ENCODE measurements at places on chromosomes 7 and 10.

DNA sequence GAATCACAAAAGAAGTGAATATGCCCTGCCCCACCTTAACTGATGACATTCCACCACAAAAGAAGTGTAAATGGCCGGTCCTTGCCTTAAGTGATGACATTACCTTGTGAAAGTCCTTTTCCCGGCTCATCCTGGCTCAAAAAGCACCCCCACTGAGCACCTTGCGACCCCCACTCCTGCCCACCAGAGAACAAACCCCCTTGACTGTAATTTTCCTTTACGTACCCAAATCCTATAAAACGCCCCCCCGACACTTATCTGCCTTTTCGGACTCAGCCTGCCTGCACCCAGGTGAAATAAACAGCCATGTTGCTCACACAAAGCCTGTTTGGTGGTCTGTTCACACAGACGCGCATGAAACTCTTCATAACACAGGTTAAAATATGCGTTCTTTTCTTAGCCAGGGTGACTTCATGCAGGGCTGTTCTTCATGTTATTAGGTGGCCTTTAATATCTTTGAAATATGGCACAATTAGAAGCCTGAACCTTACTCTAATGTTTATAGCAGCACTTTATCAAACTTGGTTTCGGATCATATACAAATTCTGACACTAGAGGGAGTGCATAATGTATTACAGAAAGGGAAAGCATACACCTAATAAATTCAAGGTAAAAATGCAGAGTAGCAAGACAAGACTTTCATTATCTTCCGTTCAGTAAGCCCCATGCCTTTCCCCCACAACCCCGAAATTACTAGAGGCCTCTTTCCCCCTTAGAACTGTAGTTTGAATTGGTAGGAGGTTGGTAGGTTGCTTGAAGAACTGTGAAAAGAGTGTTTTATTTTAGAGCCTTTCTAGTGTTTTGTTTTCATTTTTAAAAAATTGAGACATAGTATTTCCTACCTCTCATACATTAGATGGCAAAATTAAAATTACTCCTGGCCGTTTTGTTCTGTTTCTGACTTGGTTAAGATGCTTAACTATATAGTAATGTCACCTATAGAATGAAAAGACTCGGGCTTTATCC, 117.9 kb downstream of the NPY start:
- no peak for DNase-seq

GRCh38 chr7:137142376-137142775, 201.2 kb downstream of the PTN start:
- no peak for DNase-seq

DNA sequence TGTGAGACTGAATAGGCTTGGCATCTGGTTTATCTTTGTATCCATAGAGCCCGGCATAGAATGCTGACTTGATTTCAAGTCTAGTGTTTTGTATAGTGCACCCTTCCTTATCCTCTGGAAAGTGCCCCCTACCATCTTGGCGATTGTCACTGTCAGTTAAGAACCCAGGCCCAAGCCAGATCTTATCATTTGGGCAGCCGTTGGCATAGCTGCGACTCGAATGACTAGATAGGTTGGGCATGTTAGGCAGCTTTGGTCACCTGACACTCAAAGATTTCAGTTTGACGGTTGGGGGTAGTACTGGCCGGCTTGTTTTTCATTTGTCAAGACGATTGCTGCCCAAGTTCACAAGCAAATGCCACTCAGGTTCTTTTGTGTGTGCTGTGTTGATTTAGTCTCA, 6.6 kb downstream of the NIPSNAP2 start:
- DNase-seq = no peak

- DNase-seq = no peak
Measured at GRCh38 chr7:80729591-80730320, 91.3 kb downstream of the CD36 start.

- DNase-seq = no peak
Measured at GRCh38 chr10:5945561-5946418, 31.6 kb downstream of the IL15RA start.

- DNase-seq = no peak
Measured at GRCh38 chr10:60878224-60878623, 65.8 kb downstream of the RHOBTB1 start.

DNA sequence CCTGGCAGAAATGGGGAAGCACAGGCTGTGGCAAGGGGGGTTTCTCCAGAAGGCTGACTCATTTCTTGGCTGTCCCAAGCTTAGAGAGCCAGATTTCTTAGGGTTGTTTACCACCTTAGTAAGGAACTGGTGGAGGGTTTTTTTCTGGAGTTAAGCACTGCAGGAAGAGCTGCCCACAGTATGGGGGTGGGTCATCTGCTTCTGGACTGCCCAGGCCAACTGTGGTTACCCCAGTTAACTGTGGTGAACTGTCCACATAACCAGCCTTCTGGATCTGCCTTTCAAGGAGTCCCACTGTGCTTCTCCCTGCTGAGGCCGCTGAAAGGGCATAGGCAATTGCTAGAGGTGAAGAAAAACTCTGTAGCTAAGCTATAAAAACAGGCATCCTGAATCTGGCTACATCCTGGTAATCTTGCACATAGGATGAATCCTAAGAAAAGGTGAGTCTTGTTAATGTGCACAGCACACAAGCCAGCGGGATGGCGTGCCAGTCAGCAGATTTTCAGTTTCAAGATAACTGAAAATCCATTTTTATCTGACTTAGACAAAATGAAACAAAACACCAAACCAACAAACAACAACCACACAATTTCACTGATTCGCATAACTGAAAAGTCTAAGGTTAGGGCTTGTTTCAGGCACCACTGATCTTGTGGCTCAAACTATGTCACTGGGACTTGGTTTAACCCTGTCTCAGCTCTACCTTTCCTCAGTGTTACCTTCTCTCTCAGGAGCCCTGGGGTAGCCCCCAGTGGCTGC, 21.6 kb upstream of the TSPAN33 start:
- no peak for DNase-seq

- DNase-seq = no peak
Measured at GRCh38 chr10:4372601-4373000, 453.4 kb upstream of the AKR1E2 start.

GRCh38 chr7:142299237-142299781, 41.5 kb upstream of the PRSS58 start:
- DNase-seq = no peak

DNA sequence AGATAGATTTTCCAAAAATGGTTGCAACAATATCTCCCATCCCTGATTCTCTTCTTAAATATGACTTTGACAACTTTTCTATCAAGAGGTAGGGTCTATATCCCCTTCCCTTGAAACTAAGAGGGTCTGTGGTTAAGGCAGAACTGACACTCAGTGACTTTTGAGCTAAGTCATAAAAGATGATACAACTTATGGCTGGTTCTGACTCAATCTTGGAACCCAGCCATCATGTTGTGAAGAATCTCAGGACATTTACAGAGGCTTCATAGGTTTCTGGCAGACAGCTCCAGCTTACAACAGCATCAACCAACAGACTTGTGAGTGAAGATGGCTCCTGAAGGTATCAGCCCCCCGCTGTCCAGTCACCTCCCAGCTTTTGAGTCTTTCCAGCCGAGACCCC, 203.5 kb downstream of the RNLS start:
- DNase-seq = no peak

- no peak for DNase-seq
Measured at GRCh38 chr10:46232084-46232483, 54.7 kb upstream of the ANTXRL start.

DNA sequence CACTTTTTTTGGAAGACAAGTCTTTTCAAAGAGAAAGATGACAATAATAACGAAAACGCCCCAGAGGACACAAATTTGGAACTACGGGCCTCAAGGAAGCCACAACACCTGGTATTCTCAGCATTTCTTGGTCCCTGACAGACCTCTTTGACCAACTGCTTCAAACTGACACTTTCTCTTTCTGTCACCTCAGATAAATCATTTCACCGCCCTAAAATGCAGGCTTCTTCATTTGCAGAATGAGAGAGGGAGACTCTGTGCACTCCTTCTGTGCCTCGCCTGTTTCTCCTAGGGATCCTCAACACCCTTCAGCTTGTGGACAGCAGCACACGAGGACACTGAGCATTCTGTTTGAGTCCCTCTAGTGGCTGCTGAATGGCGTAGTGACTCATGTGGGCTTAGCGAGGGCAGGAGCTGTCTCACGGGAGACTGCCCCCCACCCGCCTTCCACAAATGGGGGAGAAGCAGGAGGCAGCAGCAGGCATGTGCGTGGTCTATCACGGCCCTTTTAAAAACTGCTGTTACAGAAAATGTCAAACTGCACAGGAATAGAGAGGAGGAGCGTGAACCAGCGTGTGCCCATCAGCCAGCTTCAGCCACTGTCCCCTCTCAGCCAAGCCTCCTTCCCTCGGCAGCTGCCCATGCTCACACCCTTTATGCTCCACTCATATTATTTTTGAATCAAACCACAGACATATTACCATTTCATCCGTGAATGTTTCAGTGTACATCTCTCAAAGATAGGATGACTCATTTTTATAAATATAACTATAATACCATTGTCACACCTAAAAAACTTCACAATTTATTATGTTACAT, 41.4 kb downstream of the GSDME start:
- DNase-seq = no peak

GRCh38 chr7:71419546-71420337, 287.8 kb downstream of the GALNT17 start:
- DNase-seq = no peak

- DNase-seq = no peak
Measured at GRCh38 chr10:5314840-5315239, 49.9 kb upstream of the UCN3 start.

DNA sequence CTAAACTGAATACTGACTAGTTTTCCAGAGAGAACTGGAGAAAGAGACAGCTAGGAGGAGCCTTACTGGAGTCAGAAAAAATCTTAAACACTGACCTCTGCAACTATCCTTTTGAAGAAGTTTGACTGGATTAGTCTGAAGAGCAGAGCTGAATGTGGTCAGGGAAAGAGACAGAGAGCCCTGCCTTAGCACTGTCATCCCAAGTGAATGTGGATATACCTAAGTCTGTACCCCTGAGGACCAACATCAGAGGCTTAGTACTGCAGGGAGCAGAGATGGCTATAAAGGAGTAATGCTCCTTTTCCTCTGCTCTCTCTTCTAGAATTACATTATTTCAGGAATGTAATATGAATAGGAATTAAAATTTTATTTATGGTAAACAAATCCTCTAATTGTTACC, 69.8 kb upstream of the TMEM140 start:
- no peak for DNase-seq

GRCh38 chr7:29156907-29157452, 10.6 kb upstream of the CPVL start:
- no peak for DNase-seq

DNA sequence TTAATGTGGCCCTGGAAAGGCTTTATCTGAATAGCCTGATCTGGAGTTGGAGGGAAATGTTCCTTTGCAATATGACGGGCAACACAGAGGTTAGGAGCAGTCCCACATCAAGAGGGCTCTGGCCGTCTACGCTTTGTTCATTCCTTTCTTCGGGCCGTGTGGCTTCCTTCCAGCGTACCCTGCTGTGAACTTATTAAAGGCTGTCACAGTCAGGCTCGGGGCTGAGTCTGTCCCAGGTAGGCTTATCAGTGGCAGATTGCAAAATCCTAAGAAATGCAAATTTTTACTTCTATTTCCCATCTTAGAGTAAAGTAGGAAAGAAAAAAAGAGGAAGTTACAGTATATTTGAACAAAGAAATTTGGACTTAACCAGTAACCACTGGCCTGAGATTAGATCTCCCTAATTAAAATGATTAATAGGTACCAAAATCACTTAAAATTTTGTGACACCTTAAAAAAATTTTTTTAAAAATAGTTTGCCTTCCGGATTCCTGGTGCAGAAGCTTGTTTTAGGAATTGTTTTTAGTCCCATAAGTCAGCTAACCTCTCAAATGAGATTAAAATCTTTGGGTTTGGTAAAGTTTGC, 453.1 kb upstream of the MKI67 start:
- DNase-seq = no peak

- DNase-seq = no peak
Measured at GRCh38 chr7:8254667-8255066, 7.3 kb downstream of the ICA1 start.
